T-cell (primary cell): ENCODE measurements at places on chromosomes 6 and 20.

- H3K4me1 ChIP-seq: no peaks in the 10 kb centered on the region
- no peak for DNase-seq
- no peak overlapping the region for H3K27ac ChIP-seq
- no peak overlapping the region for H3K4me3 ChIP-seq
- no peaks in the 10 kb centered on the region for H3K27me3 ChIP-seq
Observed at GRCh38 chr6:47007657-47008396, 34.3 kb downstream of the ADGRF1 start.

DNA sequence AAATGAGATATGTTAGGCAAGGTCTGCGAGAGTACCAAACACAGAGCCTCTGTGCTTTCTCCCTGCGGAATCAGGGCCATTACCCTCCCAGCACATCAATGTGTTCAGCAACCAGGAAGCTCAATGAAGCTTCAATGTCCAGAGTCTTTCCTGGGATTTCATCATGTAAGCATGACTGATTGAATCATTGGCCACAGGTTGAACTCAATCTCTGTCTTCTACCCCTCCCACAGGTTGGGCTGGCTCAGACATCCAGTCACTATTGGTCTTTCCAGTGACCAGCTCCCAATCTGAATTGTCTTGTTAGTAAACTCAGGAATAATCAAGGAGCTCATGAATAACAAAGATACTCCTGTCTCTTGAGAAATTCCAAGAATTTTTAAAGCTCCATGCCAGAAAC lies 2.7 kb upstream of the DTD1 start:
- no peaks in the 10 kb centered on the region for H3K27me3 ChIP-seq
- H3K4me1 ChIP-seq: peaks cover 15% of the 10 kb centered on the region
- no peak overlapping the region for H3K27ac ChIP-seq
- H3K4me3 ChIP-seq: no peak overlapping the region
- no peaks in the 10 kb centered on the region for H3K36me3 ChIP-seq

DNA sequence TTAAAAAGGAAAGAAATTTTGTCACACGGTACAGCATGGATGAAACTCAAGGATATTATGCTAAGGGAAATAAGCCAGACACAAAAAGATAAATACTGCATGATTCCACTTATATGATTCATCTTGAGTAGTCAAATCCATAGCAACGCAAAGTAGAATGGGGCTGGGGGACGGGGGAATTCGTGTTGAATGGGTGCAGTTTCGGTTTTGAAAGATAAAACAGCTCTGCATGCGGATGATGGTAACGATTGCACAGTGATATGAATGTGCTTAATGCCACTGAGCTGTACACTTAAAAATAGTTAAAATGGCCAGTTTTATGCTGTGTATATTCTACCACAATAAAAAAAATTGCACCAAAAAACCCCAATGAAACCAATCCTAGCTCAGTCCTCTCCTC lies 52.9 kb upstream of the SIRPA start:
- no peaks in the 10 kb centered on the region for H3K4me1 ChIP-seq
- no peaks in the 10 kb centered on the region for H3K36me3 ChIP-seq
- H3K27ac ChIP-seq: no peak overlapping the region
- H3K27me3 ChIP-seq: no peaks in the 10 kb centered on the region
- no peak for DNase-seq

DNA sequence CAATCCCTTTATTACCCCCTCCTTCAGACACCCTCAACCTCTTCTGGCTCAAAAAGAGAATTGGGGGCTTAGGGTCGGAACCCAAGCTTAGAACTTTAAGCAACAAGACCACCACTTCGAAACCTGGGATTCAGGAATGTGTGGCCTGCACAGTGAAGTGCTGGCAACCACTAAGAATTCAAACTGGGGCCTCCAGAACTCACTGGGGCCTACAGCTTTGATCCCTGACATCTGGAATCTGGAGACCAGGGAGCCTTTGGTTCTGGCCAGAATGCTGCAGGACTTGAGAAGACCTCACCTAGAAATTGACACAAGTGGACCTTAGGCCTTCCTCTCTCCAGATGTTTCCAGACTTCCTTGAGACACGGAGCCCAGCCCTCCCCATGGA lies 2.2 kb downstream of the TNF start:
- H3K4me1 ChIP-seq: peaks cover 34% of the 10 kb centered on the region
- peaks cover 18% of the 10 kb centered on the region for H3K36me3 ChIP-seq
- DNase-seq: no peak
- no peaks in the 10 kb centered on the region for H3K27me3 ChIP-seq
- peak overlapping the region; percentile 17 for H3K4me3 ChIP-seq
